Right cardiac atrium (tissue), 5 donors: ENCODE measurements at places on chromosomes 11 and 22. TPM values are rescaled to one million over a fixed set of nuclear protein-coding genes. Genes with fewer than 3 reads are reported as not detected.

- DNase-seq: no peak
Observed at GRCh38 chr11:34869425-34869824, 46.8 kb downstream of the APIP start.

NRXN2 gene
- total RNA-seq: 3.1 TPM

DNA sequence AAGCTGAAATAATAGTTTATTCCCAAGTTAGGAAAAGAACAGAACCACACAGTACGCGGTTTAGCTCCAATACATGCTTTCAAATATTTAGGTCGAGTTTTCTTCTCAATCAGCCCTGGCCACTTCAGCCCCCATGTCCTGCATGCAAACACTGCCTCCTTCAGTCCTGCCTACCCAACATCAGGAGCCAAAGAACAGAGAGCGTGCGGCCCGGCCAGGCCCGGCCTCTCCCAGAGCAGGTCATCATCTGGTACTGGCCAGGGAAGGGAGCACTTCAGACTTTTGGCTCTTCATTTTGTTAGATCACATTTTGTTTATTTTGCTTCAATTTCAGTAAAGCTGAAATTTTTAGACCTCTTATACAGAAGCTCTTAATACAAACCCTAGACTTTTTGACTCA, 6.7 kb downstream of the BRD1 start:
- DNase-seq: no peak

GRCh38 chr22:24445481-24446259, 18.3 kb downstream of the ADORA2A start:
- peak; percentile 59 for DNase-seq

GRCh38 chr22:23904573-23905254, 10.5 kb downstream of the MIF start:
- peak; percentile 88 for DNase-seq

GRCh38 chr11:126879516-126879915, 121.1 kb downstream of the KIRREL3 start:
- DNase-seq: no peak

DNA sequence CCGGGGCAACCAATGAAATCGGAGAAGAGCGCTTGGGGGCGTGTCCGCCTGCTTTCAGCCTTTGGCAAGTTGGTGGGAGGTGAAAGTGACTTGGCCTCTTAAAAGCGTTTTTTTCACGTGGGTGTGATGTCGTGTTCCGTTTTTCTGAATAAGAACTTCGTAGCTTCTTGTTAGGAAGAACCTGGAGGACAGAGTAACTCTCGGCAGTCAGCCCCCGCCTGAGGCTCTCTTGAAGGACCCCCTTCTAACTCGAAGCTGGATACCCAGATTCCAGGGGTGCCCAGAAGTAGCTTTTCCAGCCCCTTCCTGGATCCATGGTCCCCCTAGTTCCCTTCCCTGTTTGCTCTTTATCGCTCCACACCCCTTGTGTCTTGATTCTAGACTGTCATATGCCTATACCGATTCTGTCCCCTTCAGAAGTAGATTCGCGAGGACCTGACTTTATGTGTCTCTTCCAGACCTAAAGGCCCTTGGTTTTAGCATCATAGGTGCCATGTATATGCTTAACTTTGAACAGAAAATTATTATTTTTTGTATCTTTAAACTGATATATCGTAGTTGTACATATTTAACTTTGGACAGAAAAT, 915 bp upstream of the OSBP start:
- DNase-seq: peak; percentile 97

GRCh38 chr22:29199702-29200400, 5.8 kb upstream of the EMID1 start:
- DNase-seq: no peak

DNA sequence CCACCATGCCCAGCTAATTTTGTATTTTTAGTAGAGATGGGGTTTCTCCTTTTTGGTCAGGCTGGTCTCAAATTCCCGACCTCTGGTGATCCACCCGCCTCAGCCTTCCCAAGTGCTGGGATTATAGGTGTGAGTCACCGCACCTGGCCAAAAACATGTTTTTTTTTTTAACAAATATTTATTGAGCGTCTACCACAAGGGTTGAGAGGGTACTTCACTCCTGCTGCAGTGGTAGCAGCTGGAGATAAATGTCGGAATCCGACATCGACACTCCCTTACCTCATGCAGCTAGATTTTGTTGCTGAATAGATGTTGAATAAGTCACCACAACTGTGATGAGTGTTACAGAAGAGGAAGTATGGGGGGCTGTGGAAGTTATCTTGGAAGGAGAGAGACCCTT, 971 bp downstream of the DNAJB13 start:
- DNase-seq: no peak

GRCh38 chr22:46854125-46854870, 91.8 kb downstream of the TBC1D22A start:
- peak; percentile 76 for DNase-seq

- no peak for DNase-seq
Observed at GRCh38 chr11:25777343-25777742, 554.6 kb upstream of the ANO3 start.

DNA sequence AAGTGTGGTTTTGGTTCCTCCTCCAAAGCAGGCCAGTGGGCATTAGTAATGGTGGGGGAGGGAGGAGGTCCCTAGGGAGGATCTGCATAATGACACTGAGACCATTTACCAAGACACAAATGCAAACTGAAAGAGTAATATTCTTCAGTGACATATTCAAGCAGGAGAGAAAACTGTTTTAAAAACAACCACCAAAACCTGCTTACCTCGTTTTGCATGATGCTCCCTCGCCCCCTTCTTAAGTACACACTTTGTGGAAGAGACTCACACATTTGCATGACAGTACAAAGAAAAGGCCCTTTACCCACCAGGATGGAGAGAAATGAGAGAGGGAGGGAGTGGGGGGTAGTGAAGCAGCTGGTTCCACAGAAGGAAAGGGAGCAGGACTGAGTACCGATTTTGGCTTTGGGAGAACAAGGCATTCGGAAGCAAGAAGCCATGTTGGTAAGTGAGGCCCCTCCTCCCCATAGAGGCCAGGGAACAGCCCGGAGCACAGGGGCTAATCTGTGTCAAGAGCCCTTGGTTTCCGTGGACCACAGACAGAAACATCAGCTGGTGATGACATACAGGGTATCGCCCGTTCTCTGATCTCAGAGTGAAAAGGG, 13.0 kb upstream of the OPCML start:
- no peak for DNase-seq

GRCh38 chr22:47391169-47392053, 629.0 kb downstream of the TBC1D22A start:
- no peak for DNase-seq

DNA sequence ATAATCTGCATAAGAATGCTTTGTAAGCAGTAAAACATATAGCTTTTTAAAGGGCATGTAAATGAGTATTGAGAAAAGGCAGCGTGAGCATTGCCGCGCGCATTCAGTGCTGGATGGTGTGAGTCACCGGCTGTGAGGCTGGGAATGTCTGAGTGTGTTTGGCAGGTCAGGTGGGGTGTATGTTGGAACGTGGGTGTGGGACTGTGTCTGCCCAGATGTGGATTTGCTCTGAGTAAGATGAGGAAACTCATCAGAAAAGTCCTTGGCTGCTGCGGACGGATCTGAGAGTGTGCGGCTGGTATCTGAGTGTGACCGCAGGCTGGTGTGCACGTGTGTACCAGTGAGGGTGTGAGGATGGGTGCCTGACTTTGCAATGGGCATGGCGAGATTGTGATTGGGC, 66.2 kb upstream of the NECTIN1 start:
- DNase-seq: no peak

ACRV1 gene
- not detected for total RNA-seq

TIRAP gene
- 9.6 TPM for total RNA-seq

DNA sequence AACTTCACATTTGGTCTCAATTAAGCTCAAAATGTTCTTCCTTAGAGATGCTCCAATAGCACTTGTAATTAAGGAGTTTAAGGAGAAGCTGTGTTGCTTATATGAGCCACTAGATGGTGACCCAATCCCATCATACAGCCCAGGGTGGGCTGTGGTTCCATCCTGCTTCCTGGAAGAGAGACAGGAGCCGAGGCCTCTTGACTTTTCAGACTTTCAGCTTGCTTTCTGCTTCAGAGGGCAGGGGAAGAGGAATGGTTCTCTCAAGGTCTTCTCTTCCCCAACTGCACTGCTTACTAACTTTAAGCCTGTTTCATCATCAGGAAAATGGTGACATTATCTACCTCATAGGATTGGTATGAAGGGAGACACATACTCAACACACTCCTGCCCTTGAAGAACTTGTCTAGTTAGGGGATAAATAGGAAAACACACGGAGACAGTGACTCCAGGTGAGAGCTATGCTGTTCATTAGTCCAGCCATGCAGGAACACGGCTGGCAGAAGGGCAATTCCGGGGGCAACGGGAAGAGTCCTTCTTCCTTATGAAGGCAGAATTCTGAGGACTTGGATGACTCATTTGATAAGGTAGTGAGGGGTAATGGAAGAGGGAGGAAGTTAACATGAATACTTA, 20.1 kb downstream of the TMEM218 start:
- DNase-seq: peak; percentile 64

DNA sequence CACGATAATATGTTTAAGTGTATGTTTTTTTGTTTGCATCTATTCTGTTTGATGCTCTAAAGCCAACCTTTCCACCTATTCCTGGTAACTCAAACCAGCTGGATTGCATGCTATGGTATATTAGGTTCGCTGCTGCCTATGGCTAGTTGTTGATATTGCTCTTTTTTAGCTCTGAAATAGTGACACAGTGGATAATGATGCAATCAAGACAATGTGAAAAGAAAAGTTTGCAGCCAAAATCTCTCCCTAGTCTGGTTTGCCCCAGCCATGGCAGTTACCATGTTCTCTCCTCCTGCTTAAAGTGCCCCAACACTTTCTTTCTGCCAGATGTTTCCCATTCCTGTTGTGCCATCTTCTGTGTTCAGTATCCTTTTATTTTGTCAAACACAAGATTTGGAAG, 269.7 kb downstream of the DYNC2H1 start:
- no peak for DNase-seq

F2 gene
- not detected for total RNA-seq

GRCh38 chr11:44014968-44015623, 32.7 kb upstream of the ACCSL start:
- no peak for DNase-seq

DNA sequence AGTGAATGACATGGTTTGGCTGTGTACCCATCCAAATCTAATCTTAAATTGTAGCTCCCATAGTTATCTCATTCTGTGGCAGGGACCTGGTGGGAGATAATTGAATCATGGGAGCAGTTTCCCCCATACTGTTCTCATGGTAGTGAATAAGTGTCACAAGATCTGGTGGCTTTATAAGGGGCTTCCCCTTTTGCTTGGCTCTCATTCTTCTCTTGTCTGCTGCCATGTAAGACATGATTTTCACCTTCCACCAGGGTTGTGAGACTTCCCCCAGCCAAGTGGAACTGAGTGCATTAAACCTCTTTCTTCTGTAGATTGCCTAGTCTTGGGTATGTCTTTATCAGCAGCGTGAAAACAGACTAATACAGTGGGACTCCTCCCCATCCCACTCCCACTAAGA, 11.1 kb downstream of the OR5A2 start:
- no peak for DNase-seq

VWCE gene
- total RNA-seq: 1.5 TPM

GRCh38 chr11:10317776-10318526, 13.1 kb downstream of the ADM start:
- DNase-seq: no peak

HOATZ gene
- total RNA-seq: not detected

GRCh38 chr22:49392841-49393510, 434.7 kb downstream of the BRD1 start:
- no peak for DNase-seq

DNA sequence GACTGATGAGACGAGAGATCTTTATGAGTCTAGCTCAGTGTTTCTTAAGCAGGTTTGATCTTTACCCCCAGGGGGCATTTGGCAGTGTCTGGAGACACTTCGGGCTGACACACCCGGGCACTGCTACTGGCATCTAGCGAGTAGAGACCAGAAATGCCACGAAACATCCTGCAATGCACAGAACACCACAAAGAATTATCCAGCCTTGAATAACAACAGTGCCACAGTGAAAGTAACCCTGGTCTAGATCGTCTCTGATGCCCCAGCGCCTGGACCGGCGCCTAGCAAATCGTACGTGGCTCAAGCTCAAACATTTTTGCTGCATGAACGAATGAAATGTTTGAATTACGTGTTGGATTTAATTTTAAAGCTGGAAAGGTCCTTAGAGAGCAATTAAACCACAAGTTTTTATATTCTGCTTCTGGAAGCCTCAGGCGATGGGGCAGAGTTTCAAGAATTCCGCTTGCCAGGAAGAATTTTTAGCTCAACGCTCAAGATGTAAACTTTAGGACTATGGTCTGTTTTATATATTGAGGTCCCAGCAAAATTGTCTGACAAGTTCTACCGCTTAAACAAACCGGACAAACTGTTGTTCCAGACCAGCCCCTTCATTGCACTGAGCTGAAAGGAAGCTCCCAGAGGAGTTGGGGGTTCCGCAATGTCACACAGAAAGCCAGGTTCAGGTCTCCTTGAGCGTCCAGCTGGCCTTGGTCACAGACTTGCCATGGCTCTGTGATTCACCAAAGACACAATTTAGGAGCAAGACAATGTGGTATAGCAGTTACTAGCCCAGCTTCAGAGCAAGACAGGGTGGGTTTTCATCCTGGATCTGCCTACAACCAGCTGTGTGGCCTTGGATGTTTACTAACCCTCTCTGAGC, 44.2 kb upstream of the SMTN start:
- DNase-seq: peak; percentile 50

GRCh38 chr11:35177370-35177769, 38.4 kb downstream of the CD44 start:
- DNase-seq: no peak

DNA sequence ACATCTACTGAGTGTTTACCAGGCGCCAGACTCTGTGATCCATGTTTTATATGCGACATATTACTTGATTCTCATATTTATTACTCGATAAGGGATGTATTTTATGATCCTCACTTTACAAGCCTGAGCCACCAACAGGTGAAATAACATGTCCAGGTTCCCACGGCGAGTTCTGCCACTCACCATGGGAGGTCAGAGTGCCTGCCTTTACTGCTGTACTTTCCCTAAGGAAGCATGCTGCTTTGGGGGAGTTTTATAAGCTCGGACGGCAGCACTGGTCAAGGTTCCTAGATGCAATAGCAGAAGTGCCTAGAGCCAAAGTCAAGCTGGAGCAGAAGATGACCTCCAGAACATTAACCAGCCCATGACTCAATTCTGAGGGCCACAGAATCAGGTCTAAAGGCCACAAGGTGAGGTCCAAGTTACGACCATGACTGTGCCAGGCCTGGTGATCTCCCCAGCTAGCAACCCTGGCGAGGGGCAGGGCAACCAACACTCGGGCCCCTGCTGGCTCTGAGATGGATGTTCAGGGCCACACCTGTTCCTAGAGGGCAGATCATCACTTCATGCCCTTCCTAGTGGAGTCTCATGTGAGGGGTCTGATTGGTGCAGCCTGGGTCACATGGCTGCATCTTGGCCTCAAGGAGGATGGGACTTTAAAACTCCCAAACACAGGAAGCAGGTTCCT, 14.2 kb downstream of the IFT27 start:
- DNase-seq: no peak

DNA sequence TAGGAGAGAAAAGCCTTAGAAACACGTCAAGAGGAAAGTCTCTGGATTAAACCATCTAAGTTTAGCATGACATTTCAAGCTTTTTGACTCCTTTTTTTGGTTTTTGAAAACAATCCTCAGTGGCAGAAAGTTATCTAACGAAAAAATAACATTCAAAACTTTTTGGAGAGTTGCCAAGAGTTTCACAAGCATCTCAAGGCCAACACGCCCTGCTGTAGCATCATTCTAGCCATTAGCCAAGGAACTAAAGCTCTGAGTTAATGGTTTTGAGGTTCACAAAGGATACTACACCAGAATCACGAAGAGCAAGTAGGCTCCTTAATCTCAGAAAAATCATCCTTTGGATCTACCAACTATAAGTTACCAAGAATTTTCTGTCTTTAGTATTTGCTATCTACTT, 94.8 kb downstream of the PICALM start:
- DNase-seq: no peak

WBP2NL gene
- 0.59 TPM for total RNA-seq
